ENCODE measurements at places on chromosomes 7 and 10.

GRCh38 chr10:103560886-103561285 is 67.4 kb downstream of the NEURL1 start:
- DNase-seq, result no peak

GRCh38 chr10:7968510-7969112 is 85.9 kb upstream of the GATA3 start:
- DNase-seq, result no peak

DNA sequence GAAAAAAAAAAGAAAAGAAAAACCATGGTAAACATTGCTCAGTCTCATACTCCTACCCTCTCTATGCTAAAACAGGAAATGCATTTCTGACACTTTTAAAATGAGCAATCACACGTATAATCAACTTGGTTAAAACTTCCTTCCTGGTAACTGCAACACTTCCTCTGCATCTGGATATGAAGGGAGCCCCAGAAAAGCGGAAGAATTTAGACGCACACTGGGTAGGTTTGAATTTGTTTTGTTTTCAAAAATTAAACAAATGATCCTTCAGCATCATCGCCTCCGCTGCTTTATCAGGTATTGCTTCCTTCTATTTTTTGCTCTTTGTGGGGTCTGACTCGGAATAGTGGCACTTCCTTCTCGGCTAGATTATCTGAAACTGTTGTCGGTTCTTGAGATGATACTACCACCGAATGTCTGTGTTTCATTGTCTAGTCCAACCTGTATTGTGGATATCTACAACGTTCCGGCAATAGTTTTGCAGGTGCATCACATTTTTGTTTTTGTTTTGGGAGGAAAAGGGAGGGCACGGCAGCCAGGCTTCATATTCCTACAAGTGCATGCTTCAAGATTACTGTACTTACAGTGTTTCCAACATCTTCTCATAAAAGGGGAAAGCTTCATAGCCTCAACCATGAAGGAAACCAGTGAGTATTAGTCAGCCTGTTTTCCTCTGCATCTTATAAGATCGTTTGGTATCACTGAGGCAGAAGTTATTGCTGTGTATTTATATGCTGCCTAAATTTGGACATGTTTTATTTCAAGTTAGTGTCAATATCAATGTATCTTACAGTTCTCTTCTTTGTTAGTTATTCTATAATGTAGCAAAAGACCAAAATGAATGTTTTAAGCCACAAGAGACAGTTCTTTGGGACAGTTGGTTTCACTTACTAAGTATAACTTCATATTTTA is at the start of gene PIK3CG:
Gene PIK3CG (plus strand): TSS at position 153 of the 912 bp plus-strand sequence. CDS start 2,280 bp downstream, outside the sequence.
- DNase-seq, result no peak

- DNase-seq, result no peak
These were observed 25.0 kb upstream of the PPA1 start for GRCh38 chr10:70258216-70258615.

DNA sequence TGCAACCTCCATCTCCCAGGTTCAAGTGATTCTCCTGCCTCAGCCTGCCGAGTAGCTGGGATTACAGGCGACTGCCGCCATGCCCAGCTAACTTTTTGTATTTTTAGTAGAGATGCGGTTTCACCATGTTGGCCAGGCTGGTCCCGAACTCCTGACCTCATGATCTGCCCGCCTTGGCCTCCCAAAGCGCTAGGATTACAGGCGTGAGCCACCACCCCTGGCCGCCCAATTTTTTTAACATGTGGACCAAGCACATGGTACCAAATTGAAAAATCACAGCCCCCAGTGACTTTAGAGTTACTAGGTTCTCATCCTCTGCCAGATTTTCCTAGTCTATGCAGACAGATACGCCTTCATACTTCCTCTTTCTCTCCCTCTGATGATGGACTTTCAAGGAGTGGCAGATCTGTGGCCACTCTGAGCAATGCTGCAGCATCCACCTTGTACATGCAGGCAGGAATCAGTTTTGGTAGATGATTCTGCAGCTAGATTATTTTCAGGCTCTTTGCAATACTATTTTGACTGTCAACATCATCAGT is 34.0 kb upstream of the EZH2 start:
- no peak for DNase-seq

DNA sequence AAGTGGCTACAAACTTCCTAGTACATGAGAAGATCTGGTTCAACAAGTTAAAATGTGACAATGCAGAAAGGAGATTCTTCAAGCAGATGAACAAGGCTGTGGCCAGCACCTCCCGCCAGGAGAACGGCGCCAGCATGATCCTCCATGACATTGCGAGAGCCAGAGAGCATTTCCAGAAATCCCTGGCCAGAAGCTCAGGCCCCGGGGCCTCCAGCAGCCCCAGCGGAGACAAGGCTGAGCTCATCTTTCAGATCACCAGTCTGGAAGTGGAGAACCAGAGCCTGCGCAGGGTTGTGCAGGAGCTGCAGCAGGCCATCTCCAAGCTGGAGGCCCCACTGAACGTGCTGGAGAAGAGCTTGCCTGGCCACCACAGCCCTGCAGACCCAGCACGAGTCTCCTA is 40.1 kb upstream of the ZNF273 start:
- DNase-seq, result no peak

- no peak for DNase-seq
These were observed 436 bp downstream of the GNB2 start for GRCh38 chr7:100673942-100674410.
